ENCODE measurements at places on chromosomes 5 and 9. TPM values are rescaled to one million over a fixed set of nuclear protein-coding genes. Genes with fewer than 3 reads are reported as not detected.

DBH gene
- 0.94 TPM for polyA plus RNA-seq

FYB1 gene
- polyA plus RNA-seq, result 3.7 TPM

NIPAL4 gene
- polyA plus RNA-seq, result 0.75 TPM

CTXN3 gene
- not detected for polyA plus RNA-seq

DNA sequence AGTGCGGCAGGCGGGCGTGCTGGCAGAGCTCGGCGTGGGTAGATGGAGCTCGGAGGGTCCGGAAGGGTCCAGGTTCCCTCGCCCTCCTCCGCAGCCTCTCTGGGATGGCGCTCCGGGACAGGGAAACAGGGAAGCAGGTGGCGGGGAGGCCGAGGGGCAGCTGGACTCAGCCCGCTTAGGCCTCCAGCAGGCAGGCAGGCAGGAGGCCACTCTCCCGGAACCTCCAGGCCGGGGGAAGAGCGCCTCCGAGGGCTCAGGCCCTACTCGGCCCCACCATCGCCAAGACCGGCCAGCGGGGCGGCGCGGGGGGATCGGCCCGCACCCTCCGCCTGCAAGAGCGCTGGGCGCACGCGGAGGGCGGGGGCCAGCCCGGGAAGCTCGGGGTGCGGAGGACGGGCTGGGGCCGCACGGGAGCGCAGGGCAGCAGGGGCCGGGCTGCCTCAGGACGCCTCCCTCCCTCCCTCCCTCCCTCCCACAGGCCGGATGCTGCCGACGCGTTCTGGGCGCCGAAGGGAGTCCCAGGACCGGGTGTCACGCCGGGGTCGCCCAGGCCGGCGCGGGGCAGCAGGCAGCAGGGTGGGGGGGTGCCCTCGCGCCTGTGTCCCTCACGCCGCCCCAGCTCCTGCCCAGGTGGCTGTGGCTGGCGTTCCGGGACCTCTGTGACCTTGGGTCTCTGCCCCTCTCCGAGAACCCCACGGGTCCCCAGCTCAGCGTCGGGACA is 977 bp downstream of the MGAT4B start:
- no peak for DNase-seq

GRCh38 chr5:109691996-109692395 is 2.3 kb downstream of the MAN2A1 start:
- DNase-seq, result no peak

GRCh38 chr9:21710548-21711191 is 91.8 kb upstream of the MTAP start:
- no peak for DNase-seq

DNA sequence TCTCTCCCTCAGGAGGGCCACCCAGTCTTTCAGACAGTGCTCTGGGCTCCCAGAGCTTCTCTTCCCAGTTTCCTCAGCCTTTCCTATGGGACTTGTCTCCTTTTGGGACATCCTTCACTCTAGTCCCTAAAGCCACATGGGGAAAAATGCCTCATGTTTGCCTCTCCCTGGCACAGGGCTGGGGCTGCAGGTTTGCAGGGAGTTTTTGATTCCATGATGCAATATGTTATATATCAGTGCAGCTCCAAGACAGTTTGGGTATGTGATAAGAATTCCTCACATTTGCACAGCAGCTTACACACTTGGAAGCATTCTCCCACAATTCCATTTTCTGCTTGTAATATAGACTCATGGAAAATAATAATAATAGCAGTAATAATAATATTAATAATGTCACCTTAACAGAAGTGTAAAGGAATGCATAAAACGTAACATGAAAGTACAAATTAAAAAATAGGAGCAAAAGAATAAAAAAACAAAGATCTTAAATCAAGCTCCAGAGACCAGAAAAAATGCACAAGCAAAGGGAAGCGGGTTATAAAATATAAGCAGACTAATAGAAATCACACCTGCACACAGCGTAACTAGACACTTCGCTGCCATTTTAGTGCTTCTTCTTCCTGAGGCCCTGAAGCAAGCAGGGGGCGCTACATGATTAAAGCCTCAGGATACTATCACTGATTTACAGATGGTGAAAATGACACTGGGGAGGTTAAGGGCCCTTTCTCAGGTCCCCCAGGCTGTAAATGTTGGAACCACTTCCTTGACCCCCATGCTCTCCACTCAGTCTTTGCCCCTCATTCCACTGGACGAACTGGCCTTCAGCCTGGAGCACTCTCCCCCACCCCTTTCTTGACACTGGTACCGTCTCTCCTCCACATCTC is 70.0 kb upstream of the IL17B start:
- DNase-seq, result peak; percentile 56

DNA sequence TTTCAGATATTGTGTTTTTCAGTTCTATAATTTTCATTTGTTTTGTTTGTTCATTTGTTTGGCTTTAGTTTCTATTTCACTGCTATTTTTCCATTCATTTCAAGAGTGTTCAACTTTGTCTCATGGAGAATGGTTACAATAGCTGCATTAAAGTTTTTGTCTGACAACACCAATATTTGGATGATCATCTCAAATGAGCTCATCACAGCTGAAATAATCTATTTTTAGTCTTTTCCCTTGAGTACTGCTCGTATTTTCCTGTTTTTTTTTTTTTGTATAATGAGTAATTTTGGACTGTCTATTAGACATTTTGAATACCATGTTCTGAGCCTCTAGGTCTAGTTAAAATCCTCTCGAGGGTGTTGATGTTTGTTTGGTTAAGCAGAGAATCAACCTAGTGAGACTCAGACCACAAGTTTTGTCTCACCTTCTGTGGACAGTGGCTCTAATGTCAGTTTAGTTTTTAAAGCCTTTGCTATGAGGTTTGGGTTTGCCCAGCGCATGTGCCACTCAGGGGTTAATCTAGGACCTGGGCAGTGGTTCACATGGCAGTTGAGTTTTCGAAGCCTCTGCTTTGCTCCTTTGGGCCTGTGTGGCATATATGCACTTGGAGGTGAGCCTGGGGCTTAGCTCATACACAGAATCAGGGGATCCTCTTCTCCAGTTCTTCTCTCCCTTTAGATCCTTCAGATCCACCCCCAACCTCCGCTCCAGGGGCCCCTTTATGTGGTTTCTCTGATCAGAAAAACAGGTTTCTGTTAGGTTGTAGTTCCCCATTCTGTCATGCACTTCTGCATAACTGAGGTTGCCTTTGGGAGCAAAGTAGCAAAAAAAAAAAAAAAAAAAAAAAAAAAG is 79.8 kb downstream of the ARSB start:
- DNase-seq, result no peak

DNA sequence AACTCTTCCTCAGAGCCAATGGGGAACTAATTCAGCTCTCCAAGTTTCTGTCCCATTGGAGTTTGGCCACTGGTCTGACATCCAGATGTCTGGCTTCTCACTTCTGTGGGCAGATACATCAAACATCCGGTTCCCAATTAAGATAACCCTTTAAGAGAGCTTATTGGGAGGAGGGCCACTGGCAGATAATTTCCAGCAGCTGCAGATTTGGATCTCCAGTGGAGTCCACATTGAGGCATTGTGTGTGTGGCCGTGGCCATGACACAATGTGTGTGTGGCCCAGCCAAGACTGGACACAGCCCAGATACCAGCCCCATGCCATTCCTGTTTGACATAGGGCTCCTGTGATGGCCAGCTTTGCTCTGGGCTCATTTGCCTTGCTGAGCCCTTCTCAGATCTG is 110.5 kb upstream of the MAP1B start:
- no peak for DNase-seq

GRCh38 chr9:112249277-112249676 is 74.2 kb upstream of the SUSD1 start:
- DNase-seq, result no peak

- peak; percentile 86 for DNase-seq
Measured at GRCh38 chr9:128081056-128081455, 13.0 kb downstream of the SLC25A25 start.

DNA sequence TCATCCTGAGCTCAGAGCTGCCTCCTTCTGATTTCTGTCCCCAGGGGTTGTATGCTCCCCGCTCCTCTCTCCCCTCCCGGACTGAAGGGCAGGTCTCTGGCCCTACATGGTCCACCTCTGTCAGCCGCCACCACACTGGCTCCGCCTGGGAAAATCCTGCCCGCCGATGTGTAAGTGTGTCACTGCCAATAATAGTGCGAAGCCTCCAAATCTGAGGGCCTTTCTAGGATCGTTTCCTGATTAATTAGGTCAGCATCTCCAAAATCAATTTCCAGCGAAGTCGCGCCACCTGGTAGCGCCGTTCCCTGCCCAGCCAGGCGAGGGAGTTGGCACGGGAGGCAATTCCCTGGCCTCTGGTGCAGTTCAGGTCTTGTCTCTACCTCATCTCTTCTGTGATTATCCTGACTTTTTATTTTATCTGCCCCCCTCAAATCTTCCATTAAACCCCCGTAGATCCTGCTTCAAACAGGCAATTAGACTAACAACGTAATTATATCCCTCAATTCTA is 73.5 kb downstream of the ZNF618 start:
- DNase-seq, result no peak

- DNase-seq, result no peak
Measured at GRCh38 chr5:12965804-12966203, 978.7 kb downstream of the DNAH5 start.

- no peak for DNase-seq
Measured at GRCh38 chr9:17017931-17018491, 116.8 kb upstream of the CNTLN start.

All from renal pelvis (tissue), 12 donors.